ENCODE measurements at places on chromosomes 4 and X.
A peak's percentile ranks its signal among the peaks of the same experiment; 100 is the strongest.

- no peak for DNase-seq
These were observed 1255.7 kb downstream of the ADGRL3 start for GRCh38 chr4:62455871-62456270.

DNA sequence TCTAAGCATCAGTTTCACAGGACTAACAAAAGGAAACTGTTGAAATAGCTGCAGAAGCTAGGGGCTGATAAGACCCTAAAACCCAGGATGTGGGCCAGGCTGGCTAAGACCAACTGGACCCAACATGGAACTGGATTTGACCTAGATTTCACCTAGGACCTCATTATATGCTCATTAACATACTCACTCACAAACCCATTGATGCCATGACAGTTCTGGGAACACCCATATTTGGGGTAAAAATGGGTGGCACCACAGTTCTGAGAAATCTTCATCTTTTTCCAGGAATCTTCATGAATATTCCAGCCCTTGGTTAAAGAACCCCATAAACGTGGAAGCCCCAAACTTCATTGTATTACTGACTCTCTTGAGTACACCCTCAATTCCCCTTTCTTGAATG lies 41.1 kb downstream of the HSD17B13 start:
- DNase-seq, result no peak

DNA sequence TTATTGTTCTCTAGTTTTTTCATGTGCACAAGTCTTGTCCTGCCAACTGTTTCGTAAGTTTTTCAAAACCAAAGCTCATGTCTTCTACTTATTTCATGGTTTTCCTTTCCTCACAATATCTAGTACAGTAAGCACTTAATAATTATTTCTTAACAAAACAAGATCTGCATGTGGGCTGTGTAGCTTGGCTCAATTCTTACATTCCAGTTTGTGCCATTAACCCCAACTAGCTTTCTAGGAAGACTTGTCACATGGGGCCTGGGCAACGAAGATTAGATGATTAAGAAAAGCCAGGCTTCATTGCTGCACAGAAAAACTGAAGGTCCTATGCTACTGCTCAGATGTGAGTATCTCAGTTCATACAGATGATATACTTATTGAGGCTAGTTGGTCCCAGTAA lies 155.3 kb upstream of the TEX13A start:
- no peak for DNase-seq

GRCh38 chr4:18858229-18858922 lies 836.8 kb upstream of the LCORL start:
- DNase-seq, result no peak

GRCh38 chr4:174528226-174528625 lies 5.9 kb upstream of the HPGD start:
- no peak for DNase-seq

DNA sequence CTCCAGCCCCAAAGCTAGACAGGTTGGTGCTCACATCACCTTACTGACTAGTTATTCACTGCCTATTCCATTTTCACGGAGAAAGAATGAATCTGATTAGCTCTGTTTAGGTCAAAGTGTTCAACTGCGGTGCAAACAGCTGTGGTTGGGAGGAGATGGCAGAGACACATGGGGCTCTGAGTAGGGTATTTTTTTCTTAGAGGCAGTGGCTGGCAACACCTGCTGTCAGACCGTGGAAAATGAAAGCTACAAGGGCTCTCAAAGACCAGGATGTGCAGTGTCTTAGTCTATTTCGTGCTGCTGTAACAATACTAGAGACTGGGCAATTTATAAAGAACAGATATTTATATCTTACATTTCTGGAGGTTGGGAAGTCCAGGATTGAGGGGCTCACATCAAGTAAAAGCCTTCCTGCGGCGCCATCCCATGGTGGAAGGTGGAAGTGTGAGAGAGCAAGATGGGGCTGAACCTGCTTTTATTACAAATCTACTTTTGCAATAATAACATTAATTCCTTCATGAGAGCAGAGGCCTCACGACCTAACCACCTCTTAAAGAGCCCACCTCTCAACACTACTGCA lies 10.6 kb downstream of the NYX start:
- DNase-seq, result peak; percentile 57

- no peak for DNase-seq
These were observed 1112.7 kb downstream of the PDHA2 start for GRCh38 chr4:96952610-96953009.

- DNase-seq, result no peak
These were observed 189.5 kb downstream of the GASK1B start for GRCh38 chr4:157983300-157983699.

DNA sequence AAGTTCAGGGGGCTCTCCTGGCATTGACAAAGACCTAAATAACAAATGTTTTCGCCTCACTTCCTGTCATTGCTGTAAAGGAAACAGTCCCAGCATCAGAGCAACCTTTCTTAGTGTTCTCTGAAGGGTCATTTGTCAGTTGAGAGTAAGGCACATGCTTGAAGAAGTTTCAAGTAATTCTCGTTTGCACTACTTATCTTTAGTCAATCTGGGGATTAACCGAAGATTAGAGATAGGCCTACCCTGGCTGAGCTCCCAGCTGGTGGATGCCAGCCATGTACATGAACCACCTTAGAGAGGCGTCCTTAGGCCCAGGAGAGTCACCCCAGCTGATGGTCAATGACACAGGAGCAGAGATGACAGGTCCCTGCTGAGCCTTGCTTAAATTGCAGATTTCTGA lies 189.9 kb upstream of the PGRMC2 start:
- no peak for DNase-seq

DNA sequence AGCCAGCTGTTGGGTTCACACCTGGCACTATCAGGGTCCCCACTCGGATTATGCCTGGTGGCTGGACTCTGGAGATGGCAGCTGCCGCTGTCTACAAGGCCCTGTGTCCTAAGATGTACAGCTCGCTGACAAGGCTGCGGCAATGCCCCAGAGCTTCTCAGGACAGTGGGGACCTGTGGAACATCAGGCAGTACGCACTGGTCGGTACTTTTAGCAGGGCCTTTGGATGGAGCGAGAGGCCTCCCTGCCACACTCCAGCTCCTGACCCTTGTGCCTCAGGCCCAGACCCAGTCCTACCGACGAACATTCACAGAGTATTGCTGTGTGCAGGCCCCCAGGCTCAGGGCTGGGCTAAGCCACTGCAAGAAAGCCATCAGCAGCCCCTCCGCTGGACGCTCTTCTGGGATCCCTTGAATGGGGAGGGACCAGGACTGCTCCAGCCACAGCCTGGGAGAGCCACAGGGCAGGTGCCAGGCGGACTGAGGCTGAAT lies 45.7 kb upstream of the HMX1 start:
- no peak for DNase-seq

- DNase-seq, result no peak
These were observed 695.5 kb downstream of the PCDH7 start for GRCh38 chr4:31415629-31416028.

DNA sequence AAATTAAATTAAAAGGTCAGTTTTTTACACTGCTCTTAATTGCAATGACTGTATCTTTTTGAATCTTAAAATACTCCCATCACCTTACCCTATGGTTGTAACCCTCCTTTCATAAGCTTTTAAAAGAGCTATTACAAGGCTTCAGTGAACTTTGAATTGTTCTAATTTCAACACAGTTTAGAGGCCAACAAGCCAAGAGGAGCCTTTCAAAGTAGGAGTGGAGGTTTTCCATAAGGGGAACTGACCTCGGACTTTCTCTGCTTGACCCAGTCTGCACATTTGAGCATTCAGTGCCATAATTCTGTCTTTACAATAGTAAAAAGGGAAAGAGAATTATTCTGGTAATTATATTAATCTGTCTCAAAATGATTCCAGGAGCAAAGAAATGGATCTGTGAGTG lies 98.9 kb downstream of the PARM1 start:
- no peak for DNase-seq

DNA sequence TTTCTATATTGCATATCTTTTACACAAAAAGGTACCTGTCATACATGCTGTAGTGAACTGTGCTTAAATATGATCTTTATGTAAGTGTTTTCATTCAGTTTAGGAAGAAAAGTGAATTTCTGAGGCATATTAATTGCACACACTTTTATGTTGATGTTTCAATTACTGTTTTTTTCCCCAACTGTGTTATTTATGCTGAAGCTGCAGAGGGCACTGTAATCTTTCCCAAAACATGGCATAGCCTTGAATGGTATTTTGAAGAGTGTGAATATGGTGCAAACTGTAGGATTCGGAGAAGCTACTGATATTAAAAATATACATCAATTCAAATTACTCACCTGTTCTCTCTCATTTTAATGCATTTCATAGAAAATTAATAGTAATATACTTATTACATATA lies 6.0 kb upstream of the CENPE start:
- DNase-seq, result peak; percentile 18

GRCh38 chrX:126124721-126125120 lies 41.4 kb downstream of the DCAF12L2 start:
- no peak for DNase-seq

DNA sequence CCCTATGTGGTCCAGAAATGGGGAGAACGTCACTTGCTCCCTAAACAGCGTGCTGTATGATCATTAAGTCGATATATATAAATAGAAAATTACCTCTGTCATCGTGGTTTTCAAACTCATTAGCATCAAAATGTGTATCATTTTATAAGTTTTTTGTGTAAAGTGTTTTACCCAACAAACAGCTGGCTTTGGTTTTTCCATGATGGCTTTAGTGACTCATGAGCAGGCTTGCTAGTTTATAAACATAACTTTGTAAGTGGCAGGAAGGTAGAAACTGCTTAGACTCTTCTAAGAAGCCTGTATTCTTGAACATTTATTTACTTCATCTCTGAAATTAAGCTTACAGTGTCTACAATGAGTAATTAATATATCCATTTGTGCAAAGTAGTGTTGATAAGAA lies 108.4 kb upstream of the DIPK2B start:
- DNase-seq, result no peak

GRCh38 chr4:37747772-37748330 lies 61.7 kb upstream of the RELL1 start:
- no peak for DNase-seq

DNA sequence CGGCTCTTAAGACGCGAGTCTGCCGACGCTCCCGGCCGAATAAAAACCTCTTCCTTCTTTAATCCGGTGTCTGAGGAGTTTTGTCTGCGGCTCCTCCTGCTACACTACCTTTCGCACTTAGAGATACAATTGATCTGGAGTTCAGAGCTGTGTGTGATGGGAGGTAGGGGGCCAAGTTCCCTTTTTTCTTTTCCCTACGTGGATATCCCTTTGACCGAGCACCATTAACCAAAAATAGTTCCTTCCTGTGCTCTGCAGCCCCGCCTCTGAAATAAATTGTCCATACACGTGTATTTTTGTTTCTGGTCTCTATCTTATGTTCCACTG lies 555 bp upstream of the PGM2 start:
- peak; percentile 37 for DNase-seq

- no peak for DNase-seq
These were observed 27.5 kb upstream of the LSM6 start for GRCh38 chr4:146148021-146148420.

GRCh38 chr4:77052352-77052751 lies 23.4 kb downstream of the CCNI start:
- peak; percentile 92 for DNase-seq

GRCh38 chr4:164894702-164895101 lies 17.7 kb downstream of the APELA start:
- DNase-seq, result no peak

GRCh38 chr4:150493851-150494250 lies 88.1 kb upstream of the MAB21L2 start:
- DNase-seq, result no peak

DNA sequence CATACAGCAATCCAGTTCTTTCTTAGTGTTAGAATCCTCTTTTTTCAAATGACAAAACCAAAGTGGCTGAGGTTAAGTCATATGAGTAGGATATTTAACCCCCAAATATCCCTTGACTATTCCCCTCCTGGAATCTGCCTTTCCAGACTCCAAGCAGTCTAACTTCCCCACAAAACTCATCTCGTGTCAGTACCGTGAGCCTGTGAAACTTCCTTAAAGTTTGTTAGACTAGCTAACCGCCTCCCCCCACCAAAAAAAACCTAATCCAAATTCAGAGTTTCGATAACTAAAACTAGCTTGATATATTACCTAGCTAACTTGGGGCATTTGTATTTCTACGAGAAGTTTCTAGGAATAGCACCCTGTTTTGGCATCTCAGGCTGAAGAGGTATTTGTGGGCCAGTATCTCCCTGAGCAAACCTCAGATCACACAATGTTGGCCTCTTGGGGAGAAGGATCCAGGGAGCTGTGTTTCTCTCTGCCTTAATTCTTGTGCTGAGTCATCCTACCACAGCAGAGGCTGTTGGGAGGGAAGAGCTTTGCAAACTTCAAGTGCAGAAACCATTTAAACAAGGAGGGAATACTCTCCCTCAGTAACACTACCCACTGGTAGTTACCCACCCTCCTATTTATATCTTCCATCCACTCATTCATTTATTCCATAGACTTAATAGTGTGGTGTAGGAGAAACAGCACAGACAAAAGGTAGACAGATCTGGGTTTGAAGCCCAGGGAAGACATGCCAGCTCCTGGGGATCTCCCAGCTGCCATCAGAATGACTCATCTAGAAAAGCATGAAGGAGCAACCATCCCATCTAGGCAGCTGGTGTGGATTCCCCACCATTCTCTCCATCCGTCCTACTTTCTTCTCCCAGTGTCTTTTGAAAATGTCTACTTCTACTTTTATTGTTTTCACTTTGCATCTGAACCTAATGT lies 39.3 kb upstream of the TXK start:
- DNase-seq, result peak; percentile 19

DNA sequence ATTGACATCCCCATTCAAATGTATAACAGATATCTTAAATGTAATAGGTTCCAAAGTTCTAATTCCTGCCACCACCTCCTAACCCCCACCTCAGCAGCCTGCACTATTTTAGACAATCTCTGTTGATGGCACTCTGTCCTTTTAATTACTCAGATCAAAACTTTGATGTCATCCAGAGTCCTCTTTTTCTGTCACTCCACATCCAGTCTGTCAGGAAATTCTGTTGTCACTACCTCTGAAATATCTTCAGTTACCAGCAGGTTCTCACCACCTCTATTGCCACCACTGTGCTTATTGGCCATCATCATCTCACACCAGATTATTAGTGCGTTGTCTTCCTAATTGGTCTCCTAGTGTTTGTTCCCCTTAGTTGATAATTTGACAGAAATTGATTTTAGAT lies 76.2 kb downstream of the PTPN13 start:
- no peak for DNase-seq

DNA sequence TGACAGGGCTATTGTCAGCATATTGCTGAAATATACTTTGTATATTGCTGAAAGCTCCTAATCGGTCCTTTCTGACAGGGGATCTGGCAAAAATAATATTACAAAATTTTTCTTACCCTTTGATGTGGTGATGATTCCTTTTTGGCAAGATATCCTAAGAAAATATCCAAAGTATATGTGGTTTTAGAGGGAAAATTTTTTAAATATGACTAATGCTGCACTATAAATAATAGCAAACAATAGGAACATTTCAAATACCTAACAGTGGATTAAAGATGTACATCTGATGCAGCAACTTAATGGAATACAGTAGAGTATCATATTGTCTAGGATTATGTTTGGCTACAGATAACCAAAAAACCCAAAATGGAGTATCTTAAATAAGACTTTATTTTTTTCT lies 49.6 kb downstream of the RRAGB start:
- DNase-seq, result no peak

- DNase-seq, result peak; percentile 55
These were observed 468 bp downstream of the ZMYM3 start for GRCh38 chrX:71253253-71254091.
